ENCODE measurements at places on chromosomes 7 and 10. TPM values are rescaled to one million over a fixed set of nuclear protein-coding genes. Genes with fewer than 3 reads are reported as not detected.

Gene HOXA3
- polyA plus RNA-seq, result 2.0 TPM

GRCh38 chr7:55969391-55969790 lies 5.0 kb downstream of the NIPSNAP2 start:
- DNase-seq, result no peak

Gene GJD4
- polyA plus RNA-seq, result not detected

Gene DGKI
- polyA plus RNA-seq, result 2.5 TPM

DNA sequence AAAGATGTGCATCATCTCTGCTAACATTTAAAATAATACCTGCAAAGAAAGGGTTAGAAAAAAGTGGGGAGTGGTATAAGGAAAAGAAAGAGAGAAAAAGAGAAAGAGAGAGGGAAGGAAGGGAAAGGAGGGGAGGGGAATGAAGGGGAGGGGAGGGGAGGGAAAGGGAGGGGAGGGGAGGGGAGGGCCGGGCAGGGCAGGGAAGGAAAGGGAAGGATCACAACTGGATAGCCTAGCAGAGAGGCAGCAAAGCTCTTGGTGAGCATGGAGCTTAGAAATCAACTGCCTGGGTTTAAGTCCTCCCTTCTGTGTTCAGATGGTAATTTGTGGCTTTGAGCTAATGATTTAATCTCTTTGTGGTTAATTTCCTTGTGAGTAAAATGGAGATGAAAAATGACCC lies 5.4 kb upstream of the FAM237B start:
- peak; percentile 3 for DNase-seq

DNA sequence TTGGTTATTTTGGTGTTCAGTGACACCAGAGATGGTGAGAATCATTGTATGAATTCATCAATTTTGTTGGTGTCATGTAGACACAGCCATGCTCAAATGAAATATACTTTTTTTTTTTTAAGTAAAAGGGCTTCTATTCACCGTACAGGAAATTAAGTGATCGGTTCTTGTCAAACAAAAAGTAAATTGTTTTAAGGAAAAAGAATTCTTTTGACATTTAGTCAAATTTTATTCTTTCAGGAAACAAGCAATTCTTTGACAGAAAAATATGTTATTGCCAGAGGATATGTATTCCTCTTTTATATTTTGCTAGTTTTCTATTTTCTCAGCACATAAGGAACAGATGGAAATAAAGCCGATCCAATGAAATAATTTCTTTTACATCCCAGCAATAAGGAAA lies 551.9 kb downstream of the MAGI2 start:
- peak; percentile 56 for DNase-seq

Gene NANOS1
- polyA plus RNA-seq, result 2.8 TPM

- no peak for DNase-seq
Measured at GRCh38 chr10:104773105-104773504, 132.0 kb downstream of the SORCS3 start.

- DNase-seq, result peak; percentile 28
Measured at GRCh38 chr10:58698777-58699356, 186.2 kb downstream of the BICC1 start.

DNA sequence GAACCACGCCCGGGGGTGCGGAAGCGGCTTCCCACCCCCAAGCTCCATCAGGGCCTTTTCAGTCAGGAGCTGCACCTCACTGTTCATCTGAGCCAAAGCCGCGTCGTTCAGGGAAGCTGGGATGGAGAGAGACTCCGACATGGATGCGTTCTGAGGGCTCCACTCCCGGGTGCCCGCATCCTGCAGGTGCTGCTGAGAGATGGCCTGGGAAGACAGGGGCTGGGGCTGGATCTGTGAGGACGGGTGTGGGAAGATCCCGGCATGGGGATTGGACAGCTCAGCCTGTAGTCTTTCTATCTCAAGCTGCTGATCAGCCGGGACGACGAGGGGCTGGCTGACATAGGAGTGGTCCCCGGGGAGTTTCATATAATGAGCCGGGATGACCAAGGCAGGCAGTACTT lies 45.0 kb upstream of the NMT2 start:
- DNase-seq, result no peak

DNA sequence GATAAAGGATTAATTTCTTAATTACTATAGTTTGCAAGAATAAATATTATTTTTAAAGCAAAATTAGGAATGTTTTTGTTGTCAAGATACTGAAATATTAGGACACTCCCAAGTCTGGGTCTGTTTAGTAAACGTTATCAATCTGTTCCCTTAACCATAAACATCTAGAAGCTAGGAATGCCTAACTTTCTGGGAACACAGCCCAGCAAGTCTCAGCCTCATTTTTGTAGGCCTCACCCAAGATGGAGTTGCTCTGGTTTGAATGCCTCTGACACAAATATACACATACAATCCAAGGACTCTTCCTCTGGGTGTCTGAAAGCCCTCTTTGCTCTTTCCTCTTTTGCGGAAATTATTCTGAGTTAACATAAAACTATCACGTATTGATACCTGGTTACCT lies 487.4 kb upstream of the CELF2 start:
- no peak for DNase-seq

GRCh38 chr10:132311338-132311939 lies 3.7 kb upstream of the STK32C start:
- DNase-seq, result peak; percentile 66

GRCh38 chr7:154912871-154913637 lies 89.9 kb downstream of the PAXIP1 start:
- no peak for DNase-seq

Gene C10orf95
- polyA plus RNA-seq, result 0.53 TPM

GRCh38 chr10:1530871-1531517 lies 206.3 kb downstream of the ADARB2 start:
- DNase-seq, result no peak

- no peak for DNase-seq
Measured at GRCh38 chr10:3400348-3400747, 227.8 kb upstream of the PITRM1 start.

GRCh38 chr7:91398341-91398740 lies 134.1 kb downstream of the FZD1 start:
- no peak for DNase-seq

DNA sequence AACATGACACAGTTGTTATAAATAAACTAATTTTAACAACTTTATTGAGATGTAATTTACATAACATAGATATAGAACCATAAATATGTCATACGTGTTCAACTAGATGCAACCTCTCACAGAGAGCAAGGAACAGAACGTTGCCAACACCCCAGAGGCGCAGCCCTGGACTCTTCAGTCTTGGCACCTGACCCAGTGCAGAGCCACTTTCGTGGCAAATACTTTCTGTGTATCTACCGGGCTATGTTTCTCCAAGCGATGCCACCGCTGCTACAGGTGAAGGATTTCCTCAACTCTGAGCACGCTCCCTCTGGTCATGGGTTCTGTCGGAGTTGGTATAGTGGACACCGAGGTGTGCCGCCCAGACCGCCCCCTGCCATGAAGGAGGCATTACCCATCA lies 57.4 kb downstream of the TEX36 start:
- DNase-seq, result no peak

Gene KCND2
- 0.87 TPM for polyA plus RNA-seq

- DNase-seq, result no peak
Measured at GRCh38 chr7:105101864-105102263, 87.9 kb downstream of the KMT2E start.

Gene UBN2
- polyA plus RNA-seq, result 2.8 TPM

Gene VIPR2
- polyA plus RNA-seq, result 0.81 TPM

Gene TMEM176B
- 20.1 TPM for polyA plus RNA-seq

Gene CHN2
- polyA plus RNA-seq, result 26.5 TPM

DNA sequence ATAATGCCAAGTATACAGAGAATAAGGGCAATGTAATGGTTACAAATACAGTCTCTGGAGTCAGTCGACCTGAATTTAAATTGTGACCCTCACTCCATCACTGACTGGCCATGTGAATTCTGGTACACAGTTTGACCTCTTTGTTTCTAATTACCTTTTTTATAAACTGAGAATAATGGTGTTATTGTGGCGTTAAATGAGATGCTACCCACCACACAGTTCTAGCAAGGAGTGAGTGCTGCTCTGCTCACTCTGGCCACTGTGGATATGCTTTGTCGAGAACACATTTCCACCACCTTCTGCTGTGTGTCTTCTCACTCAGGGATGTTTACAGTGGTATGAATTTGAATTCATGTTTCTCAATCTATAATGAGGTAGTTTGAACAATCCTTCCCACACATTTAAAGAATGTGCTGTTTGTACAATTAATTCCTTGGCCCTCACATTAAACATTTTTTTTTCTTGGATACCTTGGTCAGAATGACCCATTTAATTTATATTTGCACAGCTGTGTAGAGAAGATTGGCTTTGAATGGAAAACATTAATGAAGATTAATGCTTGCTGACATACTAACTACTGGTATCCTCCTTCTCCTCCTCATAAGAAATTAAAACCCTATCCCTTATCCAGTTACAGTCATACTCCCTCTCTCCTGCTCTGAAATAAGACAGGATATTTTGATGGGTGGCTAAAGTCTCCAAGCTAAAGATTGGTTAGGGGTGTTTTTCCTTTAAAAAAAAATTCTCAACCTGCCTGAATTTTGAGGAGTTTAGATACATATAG lies 42.4 kb downstream of the PLCE1 start:
- no peak for DNase-seq

Gene CH25H
- polyA plus RNA-seq, result 1.3 TPM

Gene SFTPA1
- not detected for polyA plus RNA-seq

DNA sequence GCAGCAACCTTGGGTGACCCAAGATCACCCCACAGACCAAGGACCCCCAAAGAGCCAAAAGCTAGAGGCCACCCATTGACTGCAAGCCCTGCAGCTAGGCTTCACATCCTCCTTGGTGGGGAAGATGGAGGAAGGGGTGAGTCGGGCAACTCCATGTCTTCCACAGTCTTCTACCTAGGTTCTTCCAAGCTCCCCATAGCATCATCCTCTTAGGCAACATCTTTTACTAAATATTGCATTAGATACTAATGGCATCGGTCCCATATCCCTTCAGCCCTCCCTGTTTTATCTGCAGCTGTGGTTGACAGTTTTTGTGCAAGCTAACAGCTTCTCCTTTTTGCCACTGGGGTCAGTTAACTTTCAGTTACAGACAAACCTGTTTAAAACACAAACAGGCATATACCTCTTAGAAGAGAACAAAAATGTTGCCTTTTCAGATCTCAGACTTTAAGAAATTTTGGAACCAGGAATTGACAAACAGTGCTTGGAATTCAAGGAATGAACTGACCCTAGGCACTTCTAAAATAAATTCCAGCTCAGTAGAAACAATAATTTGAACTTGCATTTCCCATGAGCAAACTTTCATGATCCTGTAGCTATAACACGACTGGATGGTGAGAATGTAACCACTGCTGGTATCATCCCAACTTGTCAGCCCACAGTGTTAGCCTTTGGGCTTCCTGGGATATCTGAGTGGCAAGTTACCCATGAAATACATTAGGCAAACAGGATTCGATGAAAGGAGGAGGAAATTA lies 33.9 kb upstream of the MSMB start:
- no peak for DNase-seq

- no peak for DNase-seq
Measured at GRCh38 chr10:102549549-102549948, 45.8 kb downstream of the SUFU start.

DNA sequence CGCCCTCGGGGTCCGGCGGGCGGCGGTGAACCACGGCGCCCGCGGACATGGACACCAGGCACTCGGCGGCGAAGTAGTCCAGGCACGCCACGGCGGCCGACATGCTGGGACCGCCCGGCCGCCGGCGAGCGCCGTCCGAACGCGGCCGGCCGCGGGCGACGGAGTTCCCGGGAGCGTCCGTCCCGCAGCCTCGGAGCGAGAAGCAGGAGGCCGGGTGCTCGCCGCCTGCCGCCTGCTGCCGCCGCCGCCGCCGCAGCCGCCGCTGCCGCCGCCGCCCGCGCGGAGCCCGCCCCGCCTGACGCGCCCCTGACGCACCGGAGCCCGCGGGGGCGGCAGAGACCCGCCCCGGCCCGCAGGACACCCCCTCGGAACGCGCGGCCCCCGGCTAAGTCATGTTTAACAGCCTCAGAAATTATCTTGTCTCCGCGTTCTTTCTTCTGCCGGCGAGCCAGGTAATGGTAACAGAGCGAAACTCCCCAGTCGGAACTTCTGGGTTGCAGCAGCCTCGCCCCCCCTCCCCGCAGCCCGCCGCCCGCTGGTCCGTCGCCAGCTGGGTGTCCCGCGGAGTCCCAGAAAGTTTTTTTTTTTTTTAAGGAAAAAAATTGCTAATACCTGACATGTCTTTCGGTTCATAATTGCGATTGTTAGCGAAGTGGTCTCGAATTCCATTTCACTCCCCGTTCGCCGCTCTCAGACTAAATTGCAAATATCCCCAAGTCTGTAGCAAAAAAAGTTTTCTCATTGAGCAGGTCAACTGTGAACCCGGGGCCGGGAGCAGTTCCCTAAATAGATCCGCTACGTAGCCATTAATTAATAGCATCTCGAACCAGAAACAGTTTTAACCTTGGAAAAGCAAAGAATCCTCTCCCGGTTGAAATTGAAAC lies at the start of gene KLF14:
Gene KLF14 (minus strand): TSS at position 277 of the 884 bp plus-strand sequence. CDS start 174 bp downstream, at position 103.
- DNase-seq, result peak; percentile 25

DNA sequence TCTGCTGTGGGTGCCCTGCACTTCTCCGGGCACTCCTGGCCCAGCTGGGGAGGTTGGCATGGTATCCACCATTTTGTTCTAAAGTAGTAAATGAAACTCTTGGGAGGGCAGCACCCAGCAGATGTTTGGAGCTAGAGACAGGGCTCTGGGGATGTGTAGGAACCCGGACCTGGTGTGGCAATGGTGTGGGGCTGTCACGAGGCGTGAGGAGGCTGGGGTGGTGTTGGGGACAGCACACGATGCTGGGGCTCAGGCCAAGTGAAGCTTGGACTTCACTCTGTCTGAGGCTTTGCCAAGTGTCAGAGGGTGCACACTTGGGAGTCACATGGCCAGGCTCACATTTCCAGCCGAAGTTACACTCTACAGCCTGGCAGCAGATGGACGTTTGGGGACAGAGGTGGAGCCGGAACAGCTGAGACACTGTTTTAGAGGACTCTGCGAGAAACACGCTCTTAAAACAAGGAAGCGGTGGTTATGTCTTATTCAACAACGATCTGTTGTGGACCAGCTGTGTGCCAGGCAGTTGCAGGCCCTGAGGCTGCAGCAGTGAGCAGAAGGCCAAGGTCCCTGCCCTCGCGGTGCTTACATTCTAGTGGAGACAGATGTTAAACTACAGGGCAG lies 118.2 kb downstream of the CUX1 start:
- DNase-seq, result no peak

DNA sequence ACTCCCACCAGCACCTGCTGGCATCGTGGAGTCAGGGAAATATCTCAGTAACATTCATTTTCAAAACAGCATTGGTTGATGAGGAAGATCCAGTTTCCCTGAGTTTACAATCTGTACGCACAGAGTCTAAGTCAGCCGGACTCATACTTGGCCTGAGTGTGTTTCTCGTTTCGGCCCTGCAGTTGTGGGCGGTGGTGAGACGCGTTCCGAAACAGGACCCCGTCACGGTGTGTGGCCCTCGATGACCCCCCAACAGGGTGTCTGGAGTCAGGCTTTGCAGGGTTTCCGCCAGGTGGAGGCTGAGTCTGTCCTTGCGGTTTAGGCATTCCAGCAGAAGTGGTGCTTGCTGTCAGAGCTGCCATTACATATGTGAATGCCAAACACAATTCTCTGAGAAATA lies 317.5 kb downstream of the DNAJB6 start:
- no peak for DNase-seq

Gene LIPK
- polyA plus RNA-seq, result not detected

Gene ACTL6B
- 101 TPM for polyA plus RNA-seq
